ENCODE measurements at places on chromosomes 6 and 20. TPM values are rescaled to one million over a fixed set of nuclear protein-coding genes. Genes with fewer than 3 reads are reported as not detected.
A peak's percentile ranks its signal among the peaks of the same experiment; 100 is the strongest.

DNA sequence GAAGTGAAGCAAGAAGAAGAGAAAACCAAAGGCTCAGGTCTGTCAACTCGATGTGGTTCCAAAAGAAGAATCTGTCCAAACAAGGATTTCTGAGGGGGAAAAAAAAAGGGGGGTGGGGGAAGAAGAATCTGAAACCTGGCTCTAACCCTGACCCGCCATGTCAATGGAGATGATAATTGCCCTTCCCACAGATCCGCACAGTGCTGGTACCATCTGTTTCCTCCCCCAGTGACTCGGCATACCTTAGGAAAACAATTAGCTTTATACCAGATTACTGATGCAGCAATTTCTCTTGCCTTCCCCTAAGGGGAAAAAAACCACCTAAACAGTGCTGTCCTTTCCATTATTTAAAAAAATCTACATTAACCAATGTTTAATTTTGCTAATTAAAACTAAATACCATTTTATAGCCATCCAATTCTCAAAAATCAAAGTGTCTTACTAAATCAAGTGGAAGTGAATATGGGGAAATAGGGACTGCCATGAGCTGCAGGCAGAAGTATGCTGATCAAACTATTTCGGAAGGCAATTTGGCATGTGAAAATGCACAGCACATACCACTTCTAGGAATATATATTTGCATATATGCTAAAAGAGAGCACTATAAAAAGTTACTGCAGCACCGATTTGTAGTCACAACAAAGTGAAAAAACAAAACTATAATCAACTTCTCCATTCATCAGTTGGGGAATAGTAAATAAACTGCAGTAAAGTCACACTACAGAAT lies 46.8 kb downstream of the MAP7 start:
- no peak overlapping the region for H3K4me3 ChIP-seq
- H3K27me3 ChIP-seq = peaks cover 4% of the 10 kb centered on the region
- H3K4me1 ChIP-seq = no peaks in the 10 kb centered on the region
- no peak overlapping the region for H3K27ac ChIP-seq

- H3K27me3 ChIP-seq = no peaks in the 10 kb centered on the region
- H3K4me3 ChIP-seq = no peak overlapping the region
- H3K4me1 ChIP-seq = no peaks in the 10 kb centered on the region
- H3K27ac ChIP-seq = no peak overlapping the region
Observed at GRCh38 chr20:4829514-4830215, 108.0 kb downstream of the PRND start.

The PPP1R14C gene
- 0.65 TPM for total RNA-seq

DNA sequence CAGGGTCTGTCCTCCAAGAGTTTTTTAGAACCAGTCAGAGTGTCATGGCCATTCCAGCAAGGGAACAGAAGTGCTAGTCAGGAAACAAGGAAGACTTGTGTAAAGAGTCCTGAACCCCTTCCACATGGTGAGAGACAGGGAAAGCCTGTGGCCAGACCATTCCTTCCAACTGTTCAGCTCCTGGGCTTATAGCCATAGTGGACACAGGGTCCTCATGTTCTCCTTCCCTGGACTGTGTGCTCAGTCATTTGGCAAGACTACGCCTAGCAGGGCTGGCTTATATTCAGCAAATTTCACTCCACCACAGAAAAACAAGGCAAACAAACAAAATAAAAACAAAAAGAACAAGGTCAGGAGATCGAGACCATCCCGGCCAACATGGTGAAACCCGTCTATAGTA lies 60.5 kb downstream of the NRN1 start:
- no peak overlapping the region for H3K4me3 ChIP-seq
- H3K27me3 ChIP-seq = peaks cover 3% of the 10 kb centered on the region
- peaks cover 2% of the 10 kb centered on the region for H3K36me3 ChIP-seq
- H3K4me1 ChIP-seq = peaks cover 2% of the 10 kb centered on the region

DNA sequence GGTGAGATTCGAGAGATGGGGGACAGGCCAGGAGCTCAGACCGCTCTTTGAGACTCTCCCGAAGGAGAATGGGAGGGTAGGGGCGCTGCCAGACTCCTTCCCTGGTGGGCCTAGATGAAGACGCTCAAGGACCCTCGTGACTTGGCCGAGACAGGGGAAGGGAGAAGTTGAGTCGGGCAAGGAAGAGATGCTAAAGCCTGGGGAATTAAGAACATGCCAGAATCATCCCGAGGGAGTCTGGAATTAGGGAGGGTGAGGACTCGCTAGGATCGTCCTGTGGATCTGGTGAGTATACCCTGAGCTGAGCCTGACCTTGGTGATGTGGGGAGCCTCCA lies 529 bp downstream of the UBE2C start:
- H3K27ac ChIP-seq = peak overlapping the region; percentile 83
- peaks cover 53% of the 10 kb centered on the region for H3K36me3 ChIP-seq
- H3K4me3 ChIP-seq = peak overlapping the region; percentile 98
- peaks cover 16% of the 10 kb centered on the region for H3K4me1 ChIP-seq
- no peaks in the 10 kb centered on the region for H3K27me3 ChIP-seq

DNA sequence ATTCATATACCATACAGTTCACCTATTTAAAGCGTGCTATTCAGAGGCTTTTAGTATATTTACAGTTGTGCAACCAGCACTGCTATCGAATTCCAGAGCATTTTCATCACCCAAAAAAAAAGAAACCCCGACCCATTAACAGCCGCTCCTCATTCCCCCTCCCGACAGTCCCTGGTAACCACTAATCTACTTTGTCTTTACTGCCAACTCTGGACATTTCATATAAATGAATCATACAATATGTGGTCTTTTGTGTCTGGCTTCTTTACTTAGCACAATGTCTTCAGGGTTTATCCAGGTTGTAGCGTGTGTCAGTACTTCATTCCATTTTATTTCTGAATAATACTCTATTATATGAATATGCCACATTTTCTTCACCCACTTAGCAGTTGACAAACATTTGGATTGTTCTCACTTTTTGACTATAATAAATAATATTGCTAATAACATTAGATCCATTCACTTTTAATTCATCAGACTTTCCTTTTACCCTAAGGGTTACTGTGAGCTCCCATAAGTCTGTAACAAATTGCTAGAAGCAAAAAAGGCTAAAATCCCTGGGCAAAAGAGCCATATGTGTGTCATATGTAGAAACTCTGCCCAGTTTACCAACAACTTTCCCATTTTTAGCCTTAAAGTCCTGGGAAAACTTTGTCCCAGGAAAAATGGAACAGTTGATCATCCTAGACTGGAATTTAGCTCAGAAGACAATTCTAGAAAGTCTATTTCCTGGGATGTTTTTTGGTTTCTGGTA lies 23.2 kb upstream of the ROS1 start:
- DNase-seq = no peak
- peaks cover 25% of the 10 kb centered on the region for H3K27me3 ChIP-seq
- H3K4me3 ChIP-seq = no peak overlapping the region
- no peak overlapping the region for H3K27ac ChIP-seq

GRCh38 chr20:40781327-40782042 lies 92.4 kb upstream of the MAFB start:
- H3K27ac ChIP-seq = no peak overlapping the region
- H3K4me1 ChIP-seq = no peaks in the 10 kb centered on the region
- peaks cover 3% of the 10 kb centered on the region for H3K27me3 ChIP-seq
- H3K36me3 ChIP-seq = no peaks in the 10 kb centered on the region

- peaks cover 40% of the 10 kb centered on the region for H3K4me1 ChIP-seq
- peak; percentile 34 for DNase-seq
- H3K27me3 ChIP-seq = peaks cover 85% of the 10 kb centered on the region
Observed at GRCh38 chr6:108118810-108119768, 44.5 kb upstream of the OSTM1 start.

The NSFL1C gene
- 67.2 TPM for total RNA-seq

DNA sequence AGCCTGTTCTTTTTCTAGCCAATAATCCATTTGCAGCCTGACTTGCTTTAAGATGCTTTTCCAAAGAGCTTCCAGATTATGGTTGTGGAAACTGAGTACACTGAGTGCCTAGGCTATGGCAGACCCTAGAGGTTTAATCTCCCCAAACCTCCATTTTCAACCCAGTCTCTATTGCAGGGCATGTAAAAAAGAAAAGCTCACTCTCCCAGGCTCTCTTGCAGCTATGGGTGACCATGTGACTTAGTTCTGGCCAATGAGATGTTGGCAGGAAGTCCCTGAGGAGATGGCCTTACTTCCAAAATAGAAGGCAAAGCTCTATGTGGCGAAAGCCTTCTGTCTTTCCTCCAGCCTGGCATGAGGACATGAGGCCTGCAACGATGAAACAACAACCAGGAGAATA lies 3.8 kb downstream of the PDRG1 start:
- DNase-seq = peak; percentile 50
- peaks cover 52% of the 10 kb centered on the region for H3K36me3 ChIP-seq
- peaks cover 25% of the 10 kb centered on the region for H3K4me1 ChIP-seq
- no peak overlapping the region for H3K4me3 ChIP-seq
- H3K27me3 ChIP-seq = no peaks in the 10 kb centered on the region

The GABRR1 gene
- not detected for total RNA-seq

The LGSN gene
- not detected for total RNA-seq

DNA sequence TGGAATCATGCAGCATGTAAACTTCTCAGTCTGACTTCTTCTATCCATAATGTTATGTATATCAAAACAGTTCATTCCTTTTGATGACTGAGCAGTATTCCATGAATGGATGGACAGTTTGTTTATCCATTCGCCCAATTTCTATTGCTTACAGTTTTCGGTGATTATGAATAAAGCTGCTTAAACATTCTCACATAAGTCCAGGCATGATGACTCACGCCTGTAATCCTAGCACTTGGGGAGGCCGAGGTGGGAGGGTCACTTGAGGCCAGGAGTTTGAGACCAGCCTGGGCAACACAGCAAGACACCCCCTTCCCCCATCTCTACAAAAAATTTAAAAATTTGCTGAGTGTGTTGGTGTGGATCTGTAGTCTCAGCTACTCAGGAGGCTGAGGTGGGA lies 22.9 kb upstream of the HMGA1 start:
- peaks cover 3% of the 10 kb centered on the region for H3K4me1 ChIP-seq
- H3K27ac ChIP-seq = no peak overlapping the region
- no peaks in the 10 kb centered on the region for H3K36me3 ChIP-seq
- no peak overlapping the region for H3K4me3 ChIP-seq

The SENP6 gene
- 70.2 TPM for total RNA-seq

GRCh38 chr20:43937591-43937990 lies 22.9 kb downstream of the TOX2 start:
- peaks cover 34% of the 10 kb centered on the region for H3K27me3 ChIP-seq
- no peak overlapping the region for H3K27ac ChIP-seq
- DNase-seq = no peak

The CLIC5 gene
- 1.1 TPM for total RNA-seq

- no peaks in the 10 kb centered on the region for H3K36me3 ChIP-seq
- no peak overlapping the region for H3K4me3 ChIP-seq
- no peaks in the 10 kb centered on the region for H3K4me1 ChIP-seq
- no peaks in the 10 kb centered on the region for H3K27me3 ChIP-seq
- no peak overlapping the region for H3K27ac ChIP-seq
Observed at GRCh38 chr20:59783641-59784010, 149.8 kb downstream of the SYCP2 start.

- peak; percentile 81 for DNase-seq
- H3K27me3 ChIP-seq = no peaks in the 10 kb centered on the region
- H3K36me3 ChIP-seq = peaks cover 2% of the 10 kb centered on the region
Observed at GRCh38 chr20:856361-856775, 22.9 kb downstream of the FAM110A start.

- H3K27me3 ChIP-seq = peaks cover 6% of the 10 kb centered on the region
- H3K27ac ChIP-seq = no peak overlapping the region
- DNase-seq = no peak
- H3K36me3 ChIP-seq = no peaks in the 10 kb centered on the region
- no peak overlapping the region for H3K4me3 ChIP-seq
Observed at GRCh38 chr20:44849703-44850102, 35.8 kb upstream of the YWHAB start.

- no peak for DNase-seq
- no peaks in the 10 kb centered on the region for H3K36me3 ChIP-seq
- no peaks in the 10 kb centered on the region for H3K4me1 ChIP-seq
- peaks cover 2% of the 10 kb centered on the region for H3K27me3 ChIP-seq
- no peak overlapping the region for H3K27ac ChIP-seq
- no peak overlapping the region for H3K4me3 ChIP-seq
Observed at GRCh38 chr6:163646133-163646532, 231.6 kb downstream of the QKI start.

The DDRGK1 gene
- total RNA-seq = 54.1 TPM

The TRIM39 gene
- 21.6 TPM for total RNA-seq

The BPIFB3 gene
- total RNA-seq = not detected

The LST1 gene
- total RNA-seq = 40.4 TPM

DNA sequence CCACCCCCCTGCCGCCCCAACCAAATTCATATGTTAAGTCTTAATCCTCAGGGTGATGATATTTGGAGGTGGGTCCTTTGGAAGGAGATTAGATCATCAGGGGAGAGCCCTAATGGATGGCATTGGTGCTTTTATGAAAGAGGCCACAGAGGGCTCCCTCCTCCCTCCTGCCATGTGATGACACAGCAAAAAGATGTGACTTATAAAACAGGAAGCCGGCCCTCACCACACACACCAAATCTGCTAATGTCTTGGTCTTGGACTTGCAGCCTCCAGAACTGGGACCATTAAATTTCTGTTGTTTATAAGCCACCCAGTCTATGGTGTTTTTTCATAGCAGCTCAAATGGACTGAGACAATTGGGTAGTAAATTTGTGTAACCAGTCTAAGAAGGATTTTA lies 176.3 kb downstream of the ADGRG6 start:
- H3K4me1 ChIP-seq = peaks cover 5% of the 10 kb centered on the region
- no peak overlapping the region for H3K27ac ChIP-seq
- H3K36me3 ChIP-seq = no peaks in the 10 kb centered on the region
- no peak overlapping the region for H3K4me3 ChIP-seq
- no peaks in the 10 kb centered on the region for H3K27me3 ChIP-seq

The OOEP gene
- not detected for total RNA-seq

GRCh38 chr6:32840604-32841246 lies 2.2 kb upstream of the TAP2 start:
- peak overlapping the region; percentile 99 for H3K27ac ChIP-seq
- peaks cover 53% of the 10 kb centered on the region for H3K4me1 ChIP-seq
- DNase-seq = peak; percentile 77
- H3K36me3 ChIP-seq = peaks cover 86% of the 10 kb centered on the region
- H3K27me3 ChIP-seq = no peaks in the 10 kb centered on the region

The FOXQ1 gene
- total RNA-seq = not detected

DNA sequence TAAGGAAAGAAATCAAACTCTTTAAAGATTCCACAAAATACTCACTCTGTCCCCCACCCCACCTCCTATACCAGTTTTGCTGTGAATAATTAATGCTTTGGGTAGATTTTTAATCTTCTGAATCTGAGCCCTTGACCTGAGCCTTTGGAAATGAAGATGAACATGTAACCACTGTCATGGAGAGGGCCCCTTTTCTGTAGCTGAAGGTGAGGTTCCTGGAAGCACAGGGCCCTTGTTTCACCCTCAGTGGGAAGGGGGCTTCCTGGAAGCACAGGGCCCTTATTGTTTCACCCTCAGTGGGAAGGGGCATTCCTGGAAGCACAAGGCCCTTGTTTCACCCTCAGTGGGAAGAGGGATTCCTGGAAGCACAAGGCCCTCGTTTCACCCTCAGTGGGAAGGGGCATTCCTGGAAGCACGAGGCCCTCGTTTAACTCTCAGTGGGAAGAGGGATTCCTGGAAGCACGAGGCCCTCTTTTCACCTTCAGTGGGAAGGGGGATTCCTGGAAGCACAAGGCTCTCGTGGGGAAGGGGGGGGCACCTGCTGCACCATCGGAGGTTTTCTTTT lies 75.7 kb downstream of the DACT2 start:
- H3K4me1 ChIP-seq = no peaks in the 10 kb centered on the region
- H3K4me3 ChIP-seq = no peak overlapping the region
- DNase-seq = peak; percentile 25
- H3K27ac ChIP-seq = no peak overlapping the region
- peaks cover 4% of the 10 kb centered on the region for H3K27me3 ChIP-seq
- no peaks in the 10 kb centered on the region for H3K36me3 ChIP-seq

The GSTA2 gene
- not detected for total RNA-seq

The SYCP2 gene
- total RNA-seq = 3.9 TPM

- H3K27me3 ChIP-seq = no peaks in the 10 kb centered on the region
- H3K27ac ChIP-seq = no peak overlapping the region
- no peak for DNase-seq
- H3K36me3 ChIP-seq = peaks cover 10% of the 10 kb centered on the region
Observed at GRCh38 chr20:62275219-62275618, 27.6 kb upstream of the ADRM1 start.

Data from activated CD8-positive, alpha-beta T cell treated with anti-CD3 and anti-CD28 coated beads for 36 hours (primary cell).